Foreskin melanocyte (primary cell): ENCODE measurements at places on chromosomes 12 and 14.

GRCh38 chr14:50231475-50232275 lies at the start of gene SOS2:
Gene SOS2, minus strand, starts transcription at chr14:50231578. Its CDS starts 295 bp downstream, at chr14:50231283.
- peak; percentile 79 for DNase-seq

DNA sequence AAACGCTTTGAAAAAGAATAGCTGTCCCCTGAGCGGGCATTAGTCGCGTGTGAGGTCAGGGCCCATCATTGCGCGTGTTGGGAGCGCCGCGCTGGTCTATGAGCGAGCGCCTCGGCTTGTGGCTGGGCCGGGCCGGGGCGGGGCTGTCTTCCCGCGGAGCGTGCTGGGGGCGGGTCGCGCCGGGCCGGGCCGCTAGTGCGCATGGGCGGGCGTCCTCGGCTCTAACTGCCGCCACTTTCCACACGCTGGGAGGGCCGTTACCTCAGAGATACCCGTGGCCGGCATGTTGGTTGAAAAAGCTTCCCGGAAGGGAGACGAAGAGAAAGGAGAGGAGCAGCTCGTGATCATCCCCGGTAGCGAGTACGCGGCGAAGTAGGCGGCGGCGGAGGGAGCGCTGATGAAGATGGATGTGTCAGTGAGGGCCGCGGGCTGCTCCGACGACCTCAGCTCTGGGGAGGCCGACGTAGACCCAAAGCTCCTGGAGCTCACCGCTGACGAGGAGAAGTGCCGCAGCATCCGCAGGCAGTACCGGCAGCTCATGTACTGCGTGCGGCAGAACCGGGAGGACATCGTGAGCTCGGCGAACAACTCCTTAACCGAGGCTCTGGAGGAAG lies at the start of gene EID3:
TSS of gene EID3 (plus strand) at position 202 of the 614 bp plus-strand sequence. CDS start at position 398, 196 bp downstream.
- peak; percentile 53 for DNase-seq

GRCh38 chr14:36997843-36998242 lies 174.6 kb downstream of the SLC25A21 start:
- DNase-seq, result no peak

- no peak for DNase-seq
Observed at GRCh38 chr12:58966939-58967338, 46.6 kb upstream of the LRIG3 start.

DNA sequence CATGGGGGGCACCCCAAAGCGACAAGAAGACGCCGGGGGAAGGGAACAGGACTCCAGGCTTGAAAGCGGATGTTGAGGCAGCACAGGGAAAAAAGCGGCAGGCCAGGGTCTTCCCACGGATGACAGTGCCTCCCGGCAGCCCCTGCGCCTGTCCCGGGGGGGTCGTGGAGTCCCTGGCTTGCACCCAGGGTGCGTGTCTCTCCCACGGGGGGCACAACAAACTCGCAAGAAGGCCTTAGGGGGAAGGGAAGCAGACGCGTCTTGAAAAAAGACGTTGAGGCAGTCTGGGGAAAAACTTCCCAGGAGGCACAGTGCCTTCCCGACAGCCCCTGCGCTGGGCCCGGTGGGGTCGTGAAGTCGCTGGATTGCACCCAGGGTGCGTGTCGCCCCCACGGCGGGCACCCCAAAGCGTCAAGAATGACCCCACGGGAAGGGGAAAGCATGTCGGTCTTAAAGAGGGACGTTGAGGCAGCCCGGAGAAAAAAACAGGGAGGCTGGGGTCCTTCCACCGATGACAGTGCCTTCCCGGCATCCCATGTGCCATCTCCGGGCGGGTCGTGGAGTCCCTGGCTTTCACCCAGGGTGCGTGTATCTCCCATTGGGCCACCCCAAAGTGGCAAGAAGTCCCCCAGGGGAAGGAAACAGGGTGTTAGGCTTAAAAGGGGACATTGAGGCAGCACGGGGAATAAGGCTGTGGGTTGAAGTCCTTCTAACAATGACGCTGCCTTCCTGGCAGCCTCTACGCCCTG lies 159.9 kb upstream of the ALG10B start:
- no peak for DNase-seq

- no peak for DNase-seq
Observed at GRCh38 chr14:68785534-68786490, 7.1 kb downstream of the ZFP36L1 start.

GRCh38 chr14:73833034-73833433 lies 18.6 kb upstream of the PTGR2 start:
- DNase-seq, result no peak

GRCh38 chr14:97850466-97850865 lies 1053.3 kb downstream of the VRK1 start:
- DNase-seq, result no peak

DNA sequence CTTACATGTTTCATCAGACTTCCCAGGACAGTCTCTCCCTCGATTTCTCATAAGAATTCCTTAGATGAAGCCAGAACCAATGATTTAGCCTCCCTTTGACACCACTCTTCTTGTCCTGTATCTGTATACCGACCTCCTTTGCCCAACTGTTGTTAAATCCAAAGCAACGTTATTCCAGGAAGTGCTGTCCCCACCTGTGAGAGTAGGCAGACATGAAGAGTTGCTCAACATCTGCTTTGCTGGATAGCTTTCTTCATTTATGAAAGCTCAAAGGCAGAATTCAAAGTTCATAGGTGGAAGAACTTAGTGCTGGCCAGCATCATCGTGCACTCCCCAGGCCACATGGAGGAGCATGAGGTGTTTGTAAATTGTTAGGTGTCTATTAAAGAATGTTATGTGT lies 55.6 kb downstream of the GTF2A1 start:
- DNase-seq, result no peak

DNA sequence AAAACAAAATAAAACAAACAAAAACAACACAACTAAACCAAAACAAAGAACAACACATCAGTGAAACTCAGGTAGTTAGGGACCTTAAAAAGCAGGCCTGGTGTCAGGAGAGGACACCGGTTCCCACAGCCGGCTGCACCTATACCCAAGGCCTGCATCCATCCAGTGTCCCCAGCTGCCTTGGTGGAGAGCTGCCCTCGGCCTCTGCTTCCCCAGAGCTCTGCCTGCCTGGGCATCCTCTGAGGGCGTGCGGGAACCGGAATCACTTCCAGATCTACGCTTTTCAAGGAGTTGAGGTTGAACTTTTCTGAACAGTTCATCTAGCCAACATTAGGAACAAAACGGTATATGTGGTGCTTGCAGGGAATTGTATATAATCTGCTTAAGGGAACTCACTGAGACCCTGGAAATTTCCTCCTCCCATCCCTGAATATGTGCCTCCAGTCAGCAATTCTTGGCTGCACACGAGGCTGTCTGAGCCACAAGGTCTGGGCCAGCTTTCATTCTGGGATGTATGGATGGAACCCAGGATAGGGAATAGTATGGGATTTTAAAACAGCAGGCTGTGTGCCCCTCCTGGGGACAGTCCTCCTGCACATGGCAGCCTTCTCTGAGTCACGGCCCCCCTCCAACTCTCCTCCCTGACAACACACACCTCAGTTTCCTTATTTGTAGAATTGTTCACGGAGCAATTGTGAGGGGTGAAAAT lies 319.0 kb upstream of the RTL1 start:
- DNase-seq, result no peak

DNA sequence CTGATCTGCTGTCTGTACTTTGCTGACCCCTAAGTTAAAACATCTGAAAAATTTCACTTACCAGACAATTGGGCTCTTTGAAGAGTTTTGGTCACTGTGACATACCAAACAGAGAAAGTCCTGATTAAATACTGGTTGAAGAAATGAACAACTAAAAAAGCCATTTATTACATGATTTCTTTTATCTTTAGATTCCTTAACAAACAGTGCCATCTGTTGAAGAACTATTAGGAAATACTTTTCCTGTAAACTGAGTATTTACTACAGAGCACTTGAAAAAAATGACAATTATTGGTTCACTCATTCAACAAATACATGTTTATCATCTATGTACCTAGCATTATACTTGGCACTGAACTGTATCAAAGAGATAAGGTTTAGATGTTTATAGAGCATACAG lies 6.5 kb upstream of the WASHC4 start:
- peak; percentile 75 for DNase-seq

DNA sequence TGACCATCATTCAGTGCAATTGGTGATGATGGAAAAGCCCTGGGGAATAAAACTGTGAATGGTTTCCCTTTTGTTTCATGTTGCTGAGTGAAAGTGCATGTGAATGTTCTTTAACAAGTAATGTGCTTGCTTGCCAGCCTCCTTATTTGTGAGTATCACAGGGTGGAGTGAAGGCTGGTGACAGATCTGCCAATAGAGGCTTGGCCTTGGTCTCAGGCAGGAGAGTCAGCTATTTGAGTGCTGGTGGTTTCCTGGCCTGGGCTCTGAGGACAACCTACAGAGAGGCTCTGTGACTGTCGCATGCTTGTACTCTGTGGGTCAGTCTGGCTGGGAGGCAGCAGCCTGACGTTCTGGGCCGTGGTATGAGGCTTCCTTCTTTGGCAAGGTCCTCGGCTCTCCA lies 20.7 kb downstream of the KRT85 start:
- DNase-seq, result peak; percentile 57

GRCh38 chr12:68158432-68158831 lies 1.1 kb downstream of the IFNG start:
- peak; percentile 34 for DNase-seq

DNA sequence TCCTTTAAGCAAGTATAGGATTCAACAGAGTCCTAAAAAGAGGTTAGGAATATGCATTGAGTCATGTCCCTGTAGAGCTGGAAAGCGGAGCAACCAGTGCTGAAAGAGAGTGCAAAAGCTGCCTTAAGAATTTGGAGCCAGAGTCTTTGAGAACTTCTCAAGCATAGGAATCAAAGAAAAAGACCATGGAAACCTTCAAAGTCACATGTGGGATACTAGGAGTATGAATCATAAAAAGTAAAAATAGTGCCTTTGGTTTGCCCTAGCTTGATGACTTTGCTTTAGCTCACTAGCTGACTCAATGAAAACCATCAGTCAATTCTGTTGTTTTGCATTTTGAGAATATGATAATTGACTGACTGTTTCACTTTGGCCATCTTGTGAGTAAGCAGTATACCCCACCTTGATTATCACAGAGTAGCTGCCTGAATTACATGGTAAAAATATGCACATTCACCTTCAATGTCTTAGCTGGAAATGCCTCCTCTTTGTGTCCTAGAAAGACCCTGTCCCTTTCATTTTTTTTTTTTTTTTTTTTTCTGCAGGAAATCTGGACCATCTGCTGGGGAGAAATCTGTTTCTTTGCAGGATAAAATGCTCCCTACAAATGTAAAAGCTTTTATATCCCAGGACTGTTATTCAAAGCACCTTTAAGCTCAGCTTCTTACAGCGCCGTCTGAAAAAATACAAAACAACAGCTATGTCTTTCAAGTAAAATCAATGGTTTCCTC lies 248.6 kb upstream of the KRR1 start:
- peak; percentile 85 for DNase-seq
